Renal pelvis (tissue), 12 donors: ENCODE measurements at places on chromosomes 12 and 14.

DNA sequence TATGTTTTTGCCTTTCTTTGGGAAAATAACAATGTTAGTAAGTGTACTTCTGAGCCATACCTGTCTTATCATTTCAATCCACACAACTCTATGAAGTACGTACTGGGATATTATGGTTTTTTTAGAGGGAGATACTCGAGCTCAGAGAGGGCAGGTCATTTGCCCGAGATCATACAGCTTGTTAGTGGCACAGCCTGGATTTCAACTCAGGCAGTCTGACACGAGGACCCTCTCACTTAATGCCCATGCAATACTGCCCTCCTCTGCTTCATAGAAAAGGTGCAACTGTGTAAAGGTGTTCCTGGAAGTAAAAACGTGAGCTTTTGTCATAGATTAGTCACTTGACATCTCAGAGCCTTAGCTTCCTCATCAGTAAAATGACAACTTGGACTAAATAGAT lies 128.0 kb downstream of the NDUFA12 start:
- DNase-seq: no peak

- no peak for DNase-seq
Observed at GRCh38 chr14:74474376-74474775, 18.7 kb downstream of the NPC2 start.

DNA sequence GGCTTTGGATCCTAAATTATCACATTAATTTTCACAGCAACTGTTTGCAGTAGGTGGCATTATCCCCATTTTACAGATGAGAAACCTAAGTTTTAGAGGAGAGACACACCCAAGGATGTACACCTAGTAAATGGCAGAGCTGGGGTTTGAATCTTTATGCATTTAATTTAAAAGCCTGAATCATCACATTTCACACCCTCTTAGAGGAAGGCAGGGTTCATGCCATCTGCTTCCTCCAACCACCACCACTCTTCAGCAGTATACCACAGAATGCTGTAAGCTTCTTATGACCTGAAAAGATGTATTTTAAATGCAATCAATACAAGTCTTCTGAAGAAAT lies 90.3 kb downstream of the CRADD start:
- no peak for DNase-seq

GRCh38 chr14:81727218-81727617 lies 193.6 kb upstream of the SEL1L start:
- peak; percentile 75 for DNase-seq

DNA sequence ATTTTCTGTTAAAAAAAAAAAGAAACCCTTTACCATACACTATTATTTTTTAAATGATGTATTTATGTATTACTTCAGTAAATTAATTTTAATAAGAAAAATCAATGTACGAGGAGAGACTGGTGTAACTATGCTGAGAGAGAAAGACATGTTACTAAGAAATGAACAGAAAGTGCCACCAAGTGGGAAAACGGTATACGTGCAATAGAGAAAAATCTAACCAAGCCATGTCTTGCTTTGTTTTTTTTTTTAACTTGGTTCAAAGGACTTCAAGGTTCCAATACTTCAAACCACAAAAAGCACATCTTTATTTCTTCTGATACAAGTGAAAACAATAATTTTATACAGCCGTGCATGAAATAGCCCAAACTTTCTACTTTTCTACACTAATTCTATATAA lies 22.9 kb downstream of the NDUFA12 start:
- no peak for DNase-seq

DNA sequence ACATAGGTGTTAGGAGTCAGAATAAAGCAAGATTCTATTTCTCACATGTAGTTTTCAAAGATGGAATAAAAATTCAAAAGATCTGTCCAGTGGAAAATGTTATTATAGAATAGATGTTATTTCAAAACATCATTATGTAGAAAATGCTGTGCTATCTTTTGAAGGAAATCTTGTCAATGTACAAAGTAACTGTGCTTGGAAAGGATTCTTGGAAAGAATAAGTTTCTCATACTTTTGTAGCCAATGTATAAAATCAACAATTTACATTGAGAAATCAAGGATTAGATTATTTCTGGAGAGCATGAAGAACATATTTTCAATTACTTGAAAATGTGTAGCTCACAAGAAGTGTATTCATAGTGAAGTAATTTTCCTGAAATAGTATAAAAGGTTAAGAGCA lies 532.5 kb upstream of the MGAT4C start:
- DNase-seq: no peak

DNA sequence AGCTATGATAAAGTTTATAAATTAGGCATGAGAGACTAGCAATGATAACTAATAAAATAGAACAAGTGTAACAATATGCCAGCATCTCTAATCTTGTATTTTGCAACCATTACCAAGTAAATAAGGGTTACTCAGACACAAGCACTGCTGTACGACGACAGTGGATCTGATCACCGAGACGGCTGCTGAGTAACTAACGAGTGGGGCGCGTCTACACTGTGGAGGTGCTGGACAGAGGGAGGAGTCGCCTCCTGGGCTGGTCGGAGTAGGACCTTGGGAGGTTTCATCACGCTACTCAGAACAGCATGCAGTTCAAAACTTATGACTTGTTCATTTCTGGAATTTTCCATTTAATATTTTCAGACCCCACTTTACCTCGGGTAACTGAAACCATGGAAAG lies 18.4 kb downstream of the COA8 start:
- no peak for DNase-seq

DNA sequence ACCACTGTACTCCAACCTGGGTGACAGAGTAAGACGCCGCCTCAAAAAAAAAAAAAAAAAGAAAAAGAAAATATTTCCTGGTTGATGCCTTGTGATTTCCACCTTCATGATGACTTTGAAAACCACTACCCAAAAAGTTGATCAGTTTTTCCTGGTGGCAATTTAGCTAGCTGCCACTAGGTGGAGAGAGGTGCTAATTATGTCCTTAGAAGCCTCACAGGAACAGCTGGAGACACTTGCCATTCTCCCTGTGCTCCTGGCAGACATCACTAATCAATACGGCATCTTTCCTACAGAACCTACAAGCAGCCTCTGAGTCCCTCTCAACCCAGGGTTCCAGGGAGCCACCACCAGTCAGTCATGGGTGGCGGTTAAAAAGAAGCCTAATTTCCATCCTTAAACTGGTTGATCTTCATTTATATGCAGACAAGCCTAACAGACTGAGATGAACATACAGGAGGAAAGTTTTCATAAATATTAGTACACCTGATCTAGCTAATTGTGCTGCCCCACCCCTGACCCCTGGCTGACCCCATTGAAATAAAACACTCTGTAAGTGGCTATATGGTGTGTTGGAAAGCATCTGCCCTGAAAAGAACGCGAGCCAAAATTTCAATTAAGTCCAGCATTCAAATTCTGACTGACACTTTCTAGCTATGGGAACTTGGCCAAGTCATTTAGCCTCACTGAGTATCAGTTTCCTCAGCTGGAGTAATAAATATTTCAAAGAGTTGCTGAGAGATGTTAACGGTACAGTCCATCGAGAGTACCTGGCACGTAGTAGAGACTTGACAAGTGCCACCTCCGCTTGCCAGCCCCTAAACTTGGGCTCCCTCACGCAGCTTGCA lies 6.2 kb upstream of the OAS1 start:
- no peak for DNase-seq

GRCh38 chr14:90336401-90336800 lies 4.7 kb upstream of the NRDE2 start:
- DNase-seq: no peak

DNA sequence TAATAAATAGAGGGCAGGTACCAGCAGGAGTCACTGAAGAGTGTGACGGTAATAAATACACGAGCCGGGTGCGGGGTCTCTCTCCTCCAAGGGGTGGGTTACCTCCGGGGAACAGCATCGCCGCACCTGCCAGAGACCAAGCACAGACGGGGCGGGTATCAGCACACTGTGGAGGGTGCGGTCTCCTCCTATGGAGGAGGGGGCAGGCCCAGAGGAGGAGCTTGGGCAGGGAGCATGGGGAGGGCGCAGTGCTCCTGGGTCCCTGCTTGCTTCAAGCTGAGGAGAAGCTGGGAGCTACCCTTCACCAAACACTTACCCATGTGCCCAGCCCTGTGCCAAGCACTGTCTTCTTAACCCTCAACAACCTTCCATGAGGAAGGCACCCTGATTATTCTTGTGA lies 12.8 kb downstream of the PGF start:
- no peak for DNase-seq

DNA sequence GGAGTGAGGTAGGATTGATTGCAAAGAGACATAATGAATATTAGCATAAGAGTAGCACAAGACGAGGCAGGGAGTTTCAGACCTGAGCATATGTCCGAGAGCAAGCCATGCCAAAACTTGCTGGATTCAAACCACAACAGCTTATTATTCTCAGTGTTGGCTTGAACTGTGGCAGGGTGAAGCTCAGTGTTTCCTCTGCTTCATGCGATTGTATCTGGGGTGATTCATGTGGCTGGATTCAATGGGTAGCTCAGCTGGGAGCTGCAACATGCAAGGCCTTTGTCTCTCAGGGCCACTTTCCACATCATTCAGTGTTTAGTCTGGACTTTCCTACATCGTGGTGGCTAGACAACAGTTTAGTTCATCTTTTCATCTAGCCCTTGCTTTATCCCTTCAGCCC lies 22.1 kb upstream of the E2F7 start:
- DNase-seq: no peak

DNA sequence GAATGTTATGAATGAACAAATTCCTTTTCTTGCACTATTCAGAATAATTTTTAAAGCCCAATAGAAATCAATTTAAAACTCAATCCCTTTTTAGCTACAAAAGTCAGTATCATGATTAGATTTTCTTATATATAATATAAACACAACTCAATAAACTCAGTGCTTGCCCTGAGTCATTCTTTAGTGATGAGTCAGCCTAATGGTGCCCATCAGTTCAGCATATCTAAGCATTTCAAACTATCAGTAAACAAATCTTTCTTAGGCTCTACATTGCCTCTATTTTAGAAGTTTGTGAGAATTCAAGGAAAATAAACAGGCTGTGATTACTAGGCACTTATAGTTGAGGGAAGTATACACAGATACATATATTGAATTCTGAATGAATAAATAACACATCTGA lies 179.6 kb downstream of the NELL2 start:
- no peak for DNase-seq

DNA sequence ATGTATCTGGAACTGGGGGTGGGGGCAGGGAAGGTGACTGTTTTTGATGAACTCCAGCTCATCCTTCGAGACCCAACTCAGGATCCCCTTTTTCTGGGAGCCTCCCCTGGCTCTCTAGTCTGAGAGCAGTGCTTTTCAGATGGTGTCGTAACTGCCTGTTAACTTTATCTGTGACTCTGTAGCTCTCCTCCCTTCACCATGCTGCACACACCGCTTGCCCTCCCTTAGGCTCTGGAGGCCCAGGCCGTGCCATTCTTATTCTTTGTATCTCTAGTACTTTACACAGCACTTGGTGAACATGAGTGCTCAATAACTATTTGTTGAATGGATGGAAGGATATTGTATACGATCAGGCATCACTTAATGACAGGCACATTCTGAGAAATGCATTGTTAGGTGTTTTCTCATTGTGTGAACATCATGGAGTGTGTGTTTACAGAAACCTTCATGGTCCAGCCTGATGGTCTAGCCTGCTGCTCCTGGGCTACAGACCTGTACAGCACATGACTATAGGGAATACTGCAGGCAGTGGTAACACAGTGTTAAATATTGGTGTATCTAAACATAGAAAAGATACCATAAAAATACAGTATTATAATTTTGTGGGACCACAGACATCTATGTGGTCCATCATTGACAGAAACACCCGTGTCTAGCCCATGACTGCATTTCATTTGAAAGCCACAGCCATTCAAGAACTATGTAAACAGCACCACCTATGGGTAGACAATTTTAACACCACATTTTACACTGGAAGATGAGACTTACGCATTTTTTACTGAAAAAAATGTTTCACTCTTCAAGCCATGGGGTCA lies 91.8 kb downstream of the EML1 start:
- peak; percentile 63 for DNase-seq

DNA sequence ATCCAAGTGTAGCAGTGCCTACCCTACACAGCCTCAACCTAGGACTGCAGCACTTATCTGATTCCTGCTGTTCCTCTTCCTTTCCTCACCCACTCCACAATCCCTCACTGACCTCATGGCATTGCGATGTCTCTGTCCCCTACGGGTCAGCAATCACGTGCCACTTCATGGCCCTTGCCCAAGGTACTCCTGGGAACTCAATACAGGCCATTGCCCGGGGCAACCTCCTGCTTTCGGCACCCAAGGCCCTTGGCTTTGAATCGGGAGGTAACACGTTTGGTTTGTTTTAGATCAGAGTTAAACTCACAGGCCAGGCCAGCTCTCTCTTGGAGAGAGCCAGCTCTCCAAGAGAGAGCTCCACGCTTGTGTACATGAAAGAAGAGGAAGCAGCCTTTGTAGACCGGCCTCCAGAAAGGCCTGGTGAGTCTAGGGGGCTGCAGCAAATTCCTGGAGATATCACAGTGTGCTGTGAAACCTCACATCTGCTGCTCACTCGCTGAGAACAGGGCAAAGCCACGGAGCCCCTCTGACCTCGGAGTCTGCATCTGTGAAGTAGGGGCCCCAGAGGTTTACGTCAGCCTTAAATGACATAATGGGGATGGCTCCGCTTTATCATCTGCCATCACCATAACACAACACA lies 12.2 kb downstream of the CLMN start:
- DNase-seq: no peak

- peak; percentile 86 for DNase-seq
Observed at GRCh38 chr12:49662998-49663843, 39.9 kb downstream of the PRPF40B start.

DNA sequence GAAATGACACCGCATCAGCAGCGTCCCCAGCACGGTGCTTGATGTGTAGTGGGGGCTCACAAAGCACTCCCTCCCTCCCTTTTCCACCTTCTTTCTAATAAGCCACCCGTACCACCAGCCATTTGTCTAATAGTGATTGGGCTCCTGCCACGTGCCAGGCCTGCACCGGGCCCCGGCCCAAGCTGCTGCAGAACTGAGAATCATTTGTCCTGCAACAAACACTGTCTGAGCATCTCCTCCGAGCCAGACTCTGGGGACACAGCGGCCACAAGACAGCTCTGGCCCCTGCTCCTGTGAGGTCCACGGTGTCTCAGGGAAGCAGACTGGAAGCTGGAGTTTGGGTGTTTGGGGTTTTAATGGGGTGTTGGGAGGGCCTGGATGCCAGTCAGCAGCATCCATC lies 43.9 kb downstream of the MVK start:
- no peak for DNase-seq

- no peak for DNase-seq
Observed at GRCh38 chr14:97524589-97525319, 727.6 kb downstream of the VRK1 start.

DNA sequence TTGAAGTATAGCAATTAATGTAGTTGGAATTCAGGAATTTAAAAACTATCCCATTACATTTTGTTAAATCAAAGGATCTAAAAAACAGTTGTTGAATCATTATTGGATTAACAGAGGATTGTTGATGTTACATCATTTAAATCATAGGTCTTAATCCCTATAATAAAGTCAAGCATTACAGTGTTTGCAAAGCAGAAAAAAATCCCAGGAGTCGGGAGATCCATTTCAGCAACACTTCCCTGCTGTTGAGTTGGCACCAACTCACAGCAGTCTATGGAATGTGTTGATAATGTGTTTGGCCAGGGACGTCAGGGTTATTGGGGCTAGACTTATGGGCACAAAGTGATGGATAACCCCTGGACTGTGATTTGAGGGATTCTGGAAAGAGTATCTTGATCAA lies 99.1 kb upstream of the TMTC1 start:
- peak; percentile 8 for DNase-seq

GRCh38 chr14:73220634-73221033 lies 16.7 kb upstream of the PAPLN start:
- DNase-seq: no peak
